ENCODE measurements at places on chromosomes 3 and 15.

DNA sequence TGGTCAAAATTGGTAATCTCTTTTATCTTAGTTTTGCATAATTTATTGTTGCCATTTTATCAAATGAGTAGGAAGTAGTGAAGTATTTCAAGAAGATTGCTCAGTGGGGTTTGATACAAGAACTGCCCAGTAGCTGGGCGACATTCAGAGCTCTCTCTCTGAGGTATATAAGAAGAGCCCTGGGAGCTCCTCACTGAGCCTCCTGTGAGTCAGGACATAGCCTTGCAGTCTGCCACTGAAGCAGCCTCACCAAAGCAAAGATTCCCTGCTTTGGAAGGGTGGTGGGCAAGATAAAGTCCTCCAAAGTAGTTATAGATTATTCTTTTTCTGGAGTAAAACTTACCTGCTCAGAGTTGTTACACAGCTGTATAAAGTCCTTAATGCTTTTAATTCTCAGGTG, 26.1 kb downstream of the SKIL start:
- DNase-seq: no peak

- DNase-seq: no peak
Observed at GRCh38 chr3:192875971-192876565, 41.6 kb downstream of the MB21D2 start.

GRCh38 chr3:55364421-55364820, 122.7 kb downstream of the WNT5A start:
- DNase-seq: no peak

DNA sequence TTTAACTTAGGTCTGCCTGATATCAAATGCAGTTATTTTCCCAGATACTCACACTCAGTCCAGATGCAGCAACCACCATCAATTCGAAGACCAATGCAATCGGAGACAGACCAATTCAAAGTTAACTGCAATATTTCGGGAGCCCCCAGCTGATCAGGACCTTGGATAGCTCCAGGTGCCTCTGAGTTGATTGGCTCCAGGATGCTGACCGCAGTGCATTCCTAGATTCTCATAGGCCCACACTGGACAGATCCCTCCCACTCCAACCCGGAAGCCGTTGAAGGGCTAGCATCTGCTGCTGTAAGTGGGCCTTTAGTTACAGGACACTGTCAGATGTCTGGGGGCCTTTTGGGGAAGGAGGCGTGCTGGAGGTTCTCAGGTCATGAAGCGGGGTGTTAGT, 89.5 kb upstream of the ATP2B2 start:
- no peak for DNase-seq

DNA sequence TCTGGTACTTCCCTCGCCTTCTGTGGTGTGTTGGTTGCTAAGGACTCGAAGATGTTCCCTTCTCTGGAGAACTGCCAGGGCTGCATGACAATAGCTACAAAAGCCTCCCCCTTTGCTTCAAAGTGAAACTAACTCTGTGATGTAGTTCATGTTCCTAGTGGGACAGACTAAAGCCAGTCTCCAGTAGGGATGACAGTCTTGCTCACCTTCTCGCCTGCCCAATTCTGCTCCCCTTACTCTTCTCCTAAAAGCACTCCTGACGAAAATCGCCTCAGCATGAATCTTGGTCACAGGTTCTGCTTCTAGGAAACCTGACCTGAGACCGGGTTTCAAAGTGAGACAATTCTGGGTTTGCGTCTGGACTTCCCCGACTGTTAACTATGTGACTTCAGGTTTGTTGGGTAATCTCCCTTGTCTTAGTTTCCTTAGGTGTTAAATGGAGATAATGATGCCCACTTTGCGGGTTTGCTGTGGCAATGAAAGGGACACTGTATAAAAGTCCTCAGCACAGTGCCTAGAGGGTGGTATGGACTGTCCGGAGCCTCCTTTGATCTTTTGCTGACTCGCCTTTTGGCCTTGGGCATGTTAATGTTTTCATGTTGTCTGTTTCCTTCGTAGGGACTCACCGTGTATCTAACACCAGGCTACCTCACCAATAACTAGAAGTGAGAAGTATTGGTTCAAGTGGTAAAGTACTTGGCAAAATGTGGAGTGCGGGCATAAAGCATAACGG, 24.9 kb upstream of the THRB start:
- no peak for DNase-seq

- no peak for DNase-seq
Observed at GRCh38 chr15:67854358-67854757, 14.5 kb upstream of the RNU6-1 start.

DNA sequence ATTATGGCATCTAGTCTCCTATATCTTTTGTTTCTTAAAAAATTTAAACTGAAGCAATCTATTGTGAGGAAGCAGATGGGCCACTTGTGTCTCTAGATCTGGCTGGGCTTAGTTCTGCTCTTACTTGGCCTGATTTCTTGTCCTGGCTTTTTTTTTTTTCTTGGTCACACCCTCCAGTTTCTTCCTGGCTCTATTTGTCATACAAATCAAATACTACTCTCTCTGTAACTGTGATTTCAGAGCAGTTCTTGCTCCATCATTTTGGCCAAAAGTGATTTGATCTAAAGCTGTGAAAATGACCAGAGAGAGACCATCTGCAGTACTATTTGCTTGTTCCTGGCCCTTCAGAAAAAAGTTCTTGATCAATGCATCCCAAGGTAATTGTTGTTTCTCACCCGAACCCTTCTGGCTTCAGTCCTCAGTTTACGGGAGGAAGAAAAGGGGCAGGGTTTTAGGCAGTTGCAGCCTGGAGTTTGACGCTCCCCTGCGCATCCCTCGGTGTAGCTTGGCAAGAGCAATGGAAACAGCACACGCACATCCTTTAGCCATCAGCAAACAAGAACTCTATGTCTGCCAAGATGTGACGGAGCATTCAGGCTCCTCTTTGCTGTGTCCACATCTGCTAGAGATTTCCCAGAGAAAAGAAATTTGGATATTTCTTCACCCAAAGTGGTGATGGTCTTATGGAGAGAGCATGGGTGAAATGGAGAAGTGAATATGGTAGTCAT, 31.6 kb downstream of the CHST2 start:
- no peak for DNase-seq

- no peak for DNase-seq
Observed at GRCh38 chr3:193052354-193053045, 134.8 kb upstream of the MB21D2 start.

DNA sequence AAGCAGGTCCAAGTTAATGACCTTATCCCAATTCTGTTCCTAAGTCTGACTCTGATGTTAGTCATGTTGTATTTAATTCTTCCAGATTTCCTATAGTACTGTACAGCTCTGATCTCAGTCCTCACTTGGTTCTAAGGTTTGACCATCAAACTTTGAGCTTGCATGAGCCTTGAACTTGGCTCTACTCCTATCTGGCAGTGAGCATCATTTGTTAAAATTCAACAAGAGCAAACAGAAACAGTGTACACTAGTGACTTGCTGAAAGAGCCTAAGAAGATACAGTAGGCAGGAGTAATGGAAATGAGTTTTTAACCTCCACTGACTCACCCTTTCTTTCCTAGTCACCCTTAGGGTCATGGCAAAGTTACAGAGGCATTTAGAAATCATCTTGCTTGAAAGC, 451.1 kb upstream of the TPRG1 start:
- no peak for DNase-seq

DNA sequence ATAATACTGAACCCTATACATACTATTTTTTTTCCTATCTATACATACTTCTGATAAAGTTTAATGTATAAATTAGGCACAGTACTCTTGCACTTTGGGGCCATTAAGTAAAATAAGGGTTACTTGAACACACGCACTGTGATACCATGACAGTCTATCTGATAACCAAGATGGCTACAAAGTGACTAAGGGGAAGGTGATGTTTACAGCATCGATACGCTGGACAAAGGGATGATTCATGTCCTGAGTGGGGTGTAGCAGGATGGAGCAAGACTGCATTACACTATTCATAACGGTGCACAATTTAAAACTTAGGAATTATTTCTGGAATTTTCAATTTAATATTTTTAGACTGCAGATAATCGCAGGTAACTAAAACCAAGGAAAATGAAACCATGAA, 30.0 kb upstream of the SLC2A2 start:
- no peak for DNase-seq

DNA sequence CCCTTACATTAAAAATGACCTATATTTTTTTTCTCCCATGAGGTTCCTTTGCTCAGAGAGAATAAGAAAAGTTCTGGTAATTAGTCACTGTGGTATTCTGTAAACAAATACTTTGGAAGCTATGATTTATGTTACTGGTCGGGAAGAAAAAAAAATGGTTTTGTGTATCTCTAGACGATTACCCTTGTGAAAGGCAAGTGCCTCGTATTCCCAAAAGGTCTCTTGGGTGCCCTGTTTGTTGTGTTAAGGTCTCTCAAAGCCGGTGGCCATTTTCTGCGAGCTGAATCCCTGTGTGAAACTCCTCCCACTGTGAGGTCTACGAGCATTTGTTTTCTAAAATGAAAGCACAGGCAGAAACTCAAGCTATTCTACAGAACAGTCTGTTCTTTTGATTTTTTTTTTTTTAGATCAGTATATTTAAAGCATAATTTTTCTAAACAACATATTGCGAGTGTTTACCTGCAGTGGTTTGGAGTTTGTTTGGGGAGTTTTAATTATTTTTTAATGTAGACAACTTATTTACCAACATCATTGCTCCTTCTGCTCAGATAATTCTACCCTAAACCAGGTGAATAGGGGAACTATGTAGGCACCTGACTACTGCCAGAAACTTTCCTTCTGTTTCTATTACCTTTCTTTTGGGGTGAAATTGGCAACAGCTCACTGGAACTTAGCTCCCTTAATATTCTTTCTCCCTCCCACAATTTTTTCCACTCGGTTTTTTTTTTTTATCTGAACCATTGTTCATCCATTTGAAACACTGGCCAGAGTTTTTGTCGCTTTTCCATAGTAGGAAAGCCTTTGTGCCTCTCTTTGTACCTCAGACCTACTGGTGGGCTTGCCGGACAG, 44.0 kb downstream of the ZBTB38 start:
- DNase-seq: no peak

DNA sequence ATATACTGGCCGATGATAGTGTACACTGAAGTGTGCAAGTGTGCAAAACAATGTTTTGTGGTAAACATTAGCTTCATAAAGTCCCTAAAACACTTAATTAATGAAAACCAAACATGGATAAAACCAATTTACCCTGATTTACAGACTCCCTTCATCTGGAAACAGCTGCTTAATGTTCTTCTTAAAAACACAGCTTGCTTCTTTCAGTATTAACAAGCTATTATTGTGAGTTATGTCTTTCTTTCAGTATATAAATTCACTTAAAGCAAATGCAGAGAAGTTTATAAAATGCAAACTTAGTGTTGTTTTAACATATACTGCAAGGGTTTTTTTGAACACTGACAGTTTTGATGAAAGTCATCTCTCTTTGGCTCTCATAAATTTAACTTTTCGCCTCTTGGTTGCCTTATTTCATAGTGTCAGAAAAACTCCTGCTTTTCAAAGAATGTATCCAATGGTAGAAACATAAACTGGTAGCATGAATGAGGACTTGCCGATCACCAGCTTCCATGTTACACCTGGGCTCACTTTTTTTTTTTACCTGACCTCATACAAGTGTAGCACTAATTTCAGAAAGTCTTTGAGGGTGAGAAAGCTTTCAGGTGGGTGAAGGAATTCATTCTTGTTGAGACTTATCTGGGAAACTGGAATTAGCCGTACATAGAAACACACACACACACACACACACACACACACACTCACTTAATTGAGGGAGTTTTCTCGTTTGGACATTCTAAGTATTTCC, 532.2 kb downstream of the ROBO2 start:
- DNase-seq: no peak

DNA sequence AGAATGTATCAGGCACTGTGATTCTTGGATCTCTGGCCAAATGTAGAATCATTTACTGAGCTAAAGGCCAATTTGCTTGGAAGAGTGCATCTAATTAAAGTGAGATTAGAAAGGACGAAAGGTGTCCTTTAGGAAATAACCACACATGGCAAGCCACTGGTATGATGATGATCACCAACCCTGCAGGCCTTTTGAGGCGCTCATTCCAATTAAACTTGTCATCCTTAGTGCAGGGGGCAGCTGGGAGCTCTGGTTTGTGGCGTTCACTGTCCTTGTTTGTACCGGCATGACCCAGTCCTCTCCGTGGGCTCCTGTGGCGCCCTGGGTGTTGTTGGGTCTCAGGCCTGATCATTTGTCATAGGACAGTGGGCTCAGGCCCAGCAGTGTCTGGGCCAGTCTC, 11.0 kb downstream of the LIMD1 start:
- DNase-seq: no peak

- no peak for DNase-seq
Observed at GRCh38 chr15:82680200-82681102, 29.2 kb downstream of the AP3B2 start.

GRCh38 chr3:71083726-71084131, 499.8 kb downstream of the FOXP1 start:
- no peak for DNase-seq

- DNase-seq: no peak
Observed at GRCh38 chr3:191020730-191021396, 158.4 kb upstream of the GMNC start.

- DNase-seq: no peak
Observed at GRCh38 chr15:77673866-77674265, 41.2 kb upstream of the LINGO1 start.

DNA sequence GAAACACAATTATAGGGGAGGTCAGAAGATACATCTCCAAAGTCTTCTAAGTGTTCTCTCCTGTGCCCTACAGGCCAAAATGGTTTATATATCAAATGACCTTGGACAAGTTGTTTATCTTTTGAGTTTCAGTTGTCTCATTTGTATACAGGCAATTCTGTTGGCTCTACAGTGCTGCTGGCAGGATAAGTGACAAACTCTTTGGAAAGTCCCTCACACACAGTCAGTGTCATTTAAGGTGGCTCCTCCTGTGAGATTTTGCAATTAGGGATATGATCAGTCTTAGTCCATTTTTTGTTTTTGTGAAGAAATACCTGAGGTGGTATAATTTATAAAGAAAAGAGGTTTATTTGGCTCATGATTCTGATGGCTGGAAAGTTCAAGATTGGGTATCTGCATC, 1035.8 kb upstream of the CFAP20DC start:
- no peak for DNase-seq
